ENCODE measurements at places on chromosomes 13 and 19.

GRCh38 chr13:27496536-27497273 lies 46.3 kb upstream of the MTIF3 start:
- DNase-seq: no peak

- no peak for DNase-seq
Measured at GRCh38 chr13:113207460-113207859, 1.0 kb downstream of the PCID2 start.

DNA sequence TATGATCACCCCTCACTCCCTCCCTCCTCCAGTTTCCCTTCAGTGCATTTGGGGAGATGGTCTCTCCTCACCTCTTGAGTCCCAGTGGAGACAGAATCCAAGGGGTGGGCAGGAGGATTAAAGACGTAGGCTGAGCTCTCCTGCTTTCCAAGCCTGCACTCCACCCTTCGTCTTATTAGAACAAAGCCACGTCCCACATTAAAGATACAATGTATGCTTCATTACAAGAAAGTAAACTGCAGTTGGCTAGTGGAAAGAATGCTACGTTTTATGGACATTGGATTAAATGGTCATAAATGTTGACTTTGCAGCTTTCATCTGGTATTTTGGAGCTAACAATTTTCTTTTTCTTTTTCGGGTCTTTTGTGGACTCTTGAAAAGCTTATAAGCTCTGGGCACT lies 1.5 kb upstream of the KLK11 start:
- no peak for DNase-seq

DNA sequence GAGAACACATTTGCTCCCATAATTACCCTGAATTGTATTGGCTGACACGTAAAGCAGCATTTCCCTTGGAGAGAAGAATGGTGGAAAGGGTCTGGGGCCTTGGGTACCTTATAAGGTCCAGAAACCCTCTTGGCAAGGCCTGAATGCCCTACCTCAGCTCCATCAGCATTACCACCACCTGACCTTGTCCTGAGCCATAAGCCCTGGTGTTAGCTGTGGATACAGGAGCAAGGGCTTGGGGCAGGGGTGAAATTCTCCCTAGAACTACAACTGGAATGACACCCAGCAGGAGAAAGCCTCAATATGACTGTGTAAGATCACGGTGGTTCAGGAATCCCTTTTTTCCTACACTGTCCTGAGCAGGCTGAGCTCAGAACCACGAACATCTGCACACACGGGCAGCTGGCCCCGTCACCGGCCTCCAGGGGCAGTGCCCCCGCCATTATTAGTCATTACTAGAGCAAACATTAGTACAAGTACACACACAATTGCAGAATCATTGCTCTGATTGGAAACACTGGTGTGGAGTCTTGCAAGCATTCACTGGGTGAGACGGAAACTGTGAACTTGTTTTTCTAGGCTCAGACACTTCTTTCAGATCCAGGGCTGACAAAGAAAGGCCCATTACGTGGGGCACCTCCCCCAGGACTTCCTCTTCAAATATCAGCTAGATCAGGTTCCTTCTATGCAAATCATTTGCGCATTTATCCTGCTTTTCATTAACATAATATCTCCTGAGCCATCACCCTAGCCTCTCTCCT lies 26.8 kb upstream of the MTIF3 start:
- DNase-seq: peak; percentile 92

GRCh38 chr19:16529466-16530144 lies 12.6 kb downstream of the CHERP start:
- no peak for DNase-seq

- no peak for DNase-seq
Measured at GRCh38 chr13:98912846-98913245, 65.0 kb downstream of the DOCK9 start.

- no peak for DNase-seq
Measured at GRCh38 chr13:78131811-78132210, 213.2 kb upstream of the EDNRB start.

DNA sequence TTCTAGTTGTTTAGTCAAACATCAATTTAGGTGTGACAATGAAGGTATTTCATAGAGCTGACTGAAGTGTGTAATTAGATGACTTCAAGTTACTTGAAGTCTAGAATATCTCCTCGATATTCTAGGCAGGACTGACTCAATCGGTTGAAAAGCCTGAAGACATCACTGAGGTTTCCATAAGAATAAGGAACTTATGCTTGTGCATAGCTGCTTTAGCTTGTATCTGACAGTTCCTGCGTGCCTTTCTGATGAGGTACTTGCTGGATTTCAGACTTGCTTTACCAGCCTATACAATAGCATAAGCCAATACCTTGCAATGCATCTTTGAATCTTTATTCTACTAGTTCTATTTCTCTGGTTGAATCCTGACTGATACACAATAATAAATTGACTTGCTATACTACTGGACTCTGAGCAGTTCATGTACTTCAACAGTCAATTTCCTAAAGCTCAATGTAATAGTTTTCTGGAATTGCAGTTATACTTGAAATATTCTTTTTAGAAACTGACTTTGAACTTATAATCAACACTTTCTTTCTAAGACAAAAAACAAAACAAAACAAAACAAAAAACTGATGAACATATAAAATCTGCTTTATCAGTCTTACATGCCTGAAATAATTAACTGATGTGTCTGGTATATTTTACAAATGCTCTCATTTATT lies 1534.8 kb downstream of the SLITRK5 start:
- peak; percentile 59 for DNase-seq

- DNase-seq: peak; percentile 76
Measured at GRCh38 chr19:17496337-17496997, 15.0 kb upstream of the PGLS start.

GRCh38 chr13:36819739-36820090 lies 693 bp downstream of the RFXAP start:
- peak; percentile 20 for DNase-seq

DNA sequence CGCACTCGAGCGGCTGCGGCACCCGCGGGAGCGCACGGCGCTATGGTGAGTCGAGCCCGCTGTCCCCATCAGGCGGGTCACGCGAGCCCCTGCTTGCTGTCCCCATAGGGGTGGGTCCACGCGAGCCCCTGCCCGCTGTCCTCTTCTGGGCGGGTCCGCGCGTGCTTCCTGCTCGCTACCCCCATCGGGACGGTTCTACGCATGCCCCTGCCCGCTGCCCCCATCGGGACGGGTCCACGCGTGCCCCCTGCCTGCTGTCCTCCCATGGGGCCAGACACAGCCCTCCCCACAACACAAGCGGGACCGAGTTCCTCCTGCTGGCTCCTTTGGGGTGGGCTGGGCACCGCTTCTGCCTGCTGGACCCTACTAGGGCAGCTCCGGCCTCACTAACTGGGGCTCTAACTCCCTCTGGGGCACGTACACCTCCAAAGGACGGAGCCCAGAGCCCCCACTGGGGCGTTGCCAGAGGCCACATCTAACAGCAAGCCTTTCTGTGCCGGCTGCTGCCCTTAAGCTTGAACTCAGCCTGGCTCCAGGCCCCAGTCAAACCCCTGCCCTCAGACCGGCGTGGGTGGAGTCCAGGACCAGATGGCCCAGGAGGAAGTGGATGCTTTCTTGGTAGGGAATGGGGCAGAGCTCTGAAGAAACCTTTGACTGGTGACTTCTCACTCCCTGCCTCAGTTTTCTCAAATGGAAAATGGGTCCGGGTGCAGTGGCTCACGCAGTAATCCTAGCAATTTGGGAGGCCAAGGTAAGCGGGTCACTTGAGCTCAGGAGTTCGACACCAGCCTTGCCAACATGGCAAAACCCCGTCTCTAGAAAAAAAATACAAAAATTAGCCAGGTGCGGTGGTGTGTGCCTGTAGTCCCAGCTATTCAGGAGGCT lies 722 bp downstream of the COLGALT1 start:
- DNase-seq: peak; percentile 22

- DNase-seq: peak; percentile 59
Measured at GRCh38 chr13:65966991-65967451, 1263.1 kb downstream of the PCDH9 start.

DNA sequence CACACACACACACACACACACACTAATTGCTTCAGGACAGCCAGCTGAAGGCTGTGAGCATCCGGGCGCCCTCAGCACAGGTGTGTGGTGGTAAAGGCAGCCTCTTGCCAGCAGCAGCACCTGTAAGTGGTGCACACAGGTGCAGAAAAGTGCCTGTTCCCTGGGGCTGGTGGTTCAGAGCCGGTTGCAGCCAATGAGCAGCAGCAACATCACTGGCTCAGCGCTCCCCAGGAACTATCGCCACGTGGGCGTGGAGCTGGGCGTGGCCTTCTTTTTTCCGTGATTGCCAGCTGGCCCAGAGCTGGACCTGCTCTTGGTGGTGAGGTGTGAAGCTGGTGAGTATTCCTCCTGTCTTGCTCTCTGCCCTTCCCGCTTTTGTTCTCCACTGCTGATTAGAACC lies at the start of gene NLRP5:
Gene NLRP5 (plus strand): TSS at position 289 of the 400 bp plus-strand sequence.
- DNase-seq: no peak

DNA sequence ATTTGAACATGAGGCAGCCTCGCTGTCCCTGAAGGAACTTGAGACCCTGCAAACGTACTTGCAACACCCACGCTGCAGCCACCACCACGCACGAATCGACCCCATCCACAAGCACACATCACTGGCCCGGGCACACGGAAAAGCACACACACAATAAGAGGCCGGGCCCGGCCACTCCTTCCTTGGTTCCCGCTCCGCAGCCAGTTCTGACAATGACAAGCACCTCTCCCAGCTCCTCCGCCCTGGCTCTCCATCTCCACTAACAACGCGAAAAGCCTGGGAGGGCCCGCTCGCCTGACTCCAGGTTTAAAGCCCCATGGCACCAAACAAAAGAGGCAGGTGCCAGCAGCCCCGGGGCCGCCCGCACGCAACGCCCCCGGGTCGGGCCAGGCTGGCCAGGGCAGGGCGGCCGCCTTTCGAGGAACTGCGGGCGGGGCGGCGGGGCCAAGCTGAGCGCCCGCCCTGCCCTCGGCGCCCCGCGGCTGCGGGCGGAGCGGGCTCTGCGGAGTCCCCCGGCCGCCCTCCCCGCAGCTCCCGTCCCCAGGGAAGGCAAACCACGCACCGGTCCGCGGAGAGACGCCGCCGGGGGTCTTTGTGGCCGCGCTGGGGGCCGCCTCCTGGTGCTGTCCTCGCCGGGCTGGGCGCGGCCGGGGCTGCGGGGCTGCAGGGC lies 495 bp downstream of the DCLK1 start:
- peak; percentile 16 for DNase-seq

DNA sequence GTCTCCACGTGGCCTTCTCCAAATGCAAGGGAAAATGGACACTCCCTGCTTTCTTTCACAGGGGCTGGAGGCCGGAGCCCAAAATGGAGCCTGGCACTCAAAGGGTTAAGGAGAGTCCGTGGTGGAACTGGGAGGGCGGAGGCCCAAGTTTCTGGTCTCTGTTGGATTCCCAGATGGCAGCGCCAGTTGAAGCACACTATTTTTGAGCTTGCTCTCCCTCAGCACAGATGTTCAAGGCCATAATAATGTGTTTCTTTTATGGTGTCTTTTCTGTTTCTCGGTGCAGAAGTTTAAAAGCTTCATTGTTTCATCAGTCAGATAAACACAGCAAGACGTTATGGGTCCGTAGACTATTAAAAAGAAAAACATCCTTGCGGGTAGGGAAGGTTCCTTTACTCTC lies 67.6 kb downstream of the TNFRSF19 start:
- no peak for DNase-seq

DNA sequence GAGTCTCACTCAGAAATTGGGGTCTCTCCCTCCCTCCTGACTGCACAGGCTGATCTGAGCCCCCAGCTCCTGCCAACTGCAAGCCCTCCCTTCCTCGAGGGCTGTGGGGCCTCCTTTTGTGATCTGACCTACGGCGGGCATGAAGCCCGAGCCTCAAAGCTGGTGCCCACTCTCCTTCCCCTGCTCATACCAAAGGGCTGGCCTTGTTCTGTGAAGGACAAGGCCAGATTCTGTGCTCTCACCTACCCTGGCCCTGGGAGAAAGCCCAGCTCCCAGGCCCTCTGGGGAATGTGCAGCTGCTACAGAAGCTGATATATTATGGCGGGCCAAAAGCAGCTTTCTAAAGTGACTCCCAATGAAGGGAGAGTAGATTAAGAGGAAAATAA lies 9.0 kb upstream of the ECH1 start:
- DNase-seq: no peak

GRCh38 chr13:110272227-110272626 lies 34.7 kb downstream of the COL4A1 start:
- DNase-seq: no peak

- no peak for DNase-seq
Measured at GRCh38 chr13:41608111-41608838, 150.9 kb downstream of the RGCC start.

DNA sequence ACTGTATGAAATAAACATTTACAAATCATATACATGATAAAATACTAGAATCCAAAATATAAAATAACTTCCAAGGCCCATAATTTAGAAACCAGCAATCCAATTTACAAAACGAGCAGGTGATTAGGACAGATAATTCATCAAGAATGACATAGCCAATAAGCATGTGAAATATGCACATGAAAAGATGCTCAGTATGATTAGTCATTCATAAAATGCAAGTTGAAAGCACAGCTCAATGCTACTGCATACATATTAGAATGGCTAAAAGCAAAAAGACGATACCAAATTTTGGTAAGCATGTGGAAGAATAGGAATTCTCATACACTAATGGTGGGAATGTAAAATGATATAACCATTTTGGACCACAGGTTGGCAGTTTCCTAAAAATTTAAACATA lies 837.2 kb upstream of the MIR17HG start:
- DNase-seq: peak; percentile 6

DNA sequence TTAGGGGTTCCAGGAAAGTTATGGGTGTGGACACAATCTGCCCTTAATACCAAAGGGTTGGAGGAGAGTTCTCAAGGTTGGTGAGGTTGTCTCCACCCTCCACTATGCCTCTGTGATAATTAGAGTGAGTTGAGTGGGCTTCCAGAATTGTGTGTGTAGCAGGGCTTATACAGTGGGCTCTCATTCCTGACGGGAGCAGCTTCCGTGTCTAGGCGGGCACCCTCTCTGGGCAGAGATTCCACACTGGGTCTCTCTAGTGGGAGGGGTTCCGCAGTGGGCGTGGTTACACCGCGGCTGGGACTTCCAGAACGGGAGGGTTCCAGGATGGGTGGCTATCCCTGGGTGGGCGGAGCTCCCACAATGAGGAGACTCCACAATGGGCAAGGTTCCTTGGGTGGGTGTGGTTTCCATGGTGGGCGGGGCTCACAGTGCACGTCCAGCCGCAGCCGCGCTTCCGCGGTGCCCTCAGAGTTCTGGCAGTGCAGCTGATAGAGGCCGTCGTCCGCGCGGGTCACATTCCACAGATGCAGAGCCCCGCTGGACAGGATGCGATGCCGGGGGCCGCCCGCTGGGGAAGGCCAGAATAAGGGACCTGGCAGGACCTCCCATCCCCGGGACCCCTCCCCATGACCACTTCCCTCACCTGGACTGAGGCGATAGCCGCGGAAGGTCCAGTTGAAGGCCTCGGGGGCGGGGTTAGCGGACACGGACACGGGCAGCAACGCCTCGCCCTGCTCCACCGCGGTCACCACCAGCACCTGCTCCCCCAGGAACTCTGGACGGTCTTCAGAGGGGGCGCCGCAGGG lies 8.4 kb downstream of the NPHS1 start:
- DNase-seq: no peak

- DNase-seq: no peak
Measured at GRCh38 chr19:50434525-50434924, 1.8 kb downstream of the MYBPC2 start.

GRCh38 chr13:109684824-109685202 lies 101.6 kb downstream of the IRS2 start:
- peak; percentile 91 for DNase-seq

GRCh38 chr13:45974500-45974899 lies 78.0 kb downstream of the ZC3H13 start:
- DNase-seq: peak; percentile 49
